ENCODE measurements at places on chromosomes 5 and 9.

GRCh38 chr5:40446910-40447309 lies 232.8 kb upstream of the PTGER4 start:
- DNase-seq: no peak

DNA sequence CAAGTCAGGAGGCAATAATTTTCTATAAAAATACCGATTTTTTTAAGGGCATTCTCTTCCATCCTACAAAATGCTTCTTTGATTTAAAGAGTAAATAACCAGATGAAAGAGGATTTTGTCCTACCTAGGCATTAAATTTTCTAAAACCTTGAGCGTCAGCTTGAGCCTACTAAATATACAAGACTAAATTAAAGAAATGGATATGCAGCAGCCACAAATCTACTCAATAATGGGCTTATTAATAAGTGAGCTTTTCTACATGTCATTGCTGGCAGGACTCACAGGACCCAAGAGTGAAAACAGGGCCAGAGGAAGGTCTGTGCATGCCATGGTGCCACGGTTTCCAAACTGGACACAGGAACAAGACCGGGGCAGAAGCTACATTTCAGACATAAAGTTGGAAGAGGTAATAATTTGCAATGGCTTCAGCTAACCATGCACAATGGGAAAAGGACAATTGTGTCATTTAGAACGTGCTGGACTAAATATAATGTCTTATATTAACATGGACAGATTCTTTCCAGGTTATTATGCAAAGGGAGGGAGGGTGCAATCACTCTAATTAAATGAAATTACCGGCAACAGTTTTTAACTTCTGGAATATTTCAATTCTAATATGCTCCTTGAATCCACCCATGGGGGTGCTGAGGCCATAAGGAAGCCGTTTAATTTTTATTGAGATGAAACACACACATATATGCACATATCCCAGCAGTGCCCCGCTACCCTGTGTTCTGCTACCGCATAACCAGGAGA lies 5.2 kb downstream of the WHRN start:
- DNase-seq: no peak

- DNase-seq: no peak
These were observed 210.7 kb upstream of the DMRT1 start for GRCh38 chr9:630817-631216.

- peak; percentile 17 for DNase-seq
These were observed 39.3 kb downstream of the NR2F1 start for GRCh38 chr5:93622240-93622885.

DNA sequence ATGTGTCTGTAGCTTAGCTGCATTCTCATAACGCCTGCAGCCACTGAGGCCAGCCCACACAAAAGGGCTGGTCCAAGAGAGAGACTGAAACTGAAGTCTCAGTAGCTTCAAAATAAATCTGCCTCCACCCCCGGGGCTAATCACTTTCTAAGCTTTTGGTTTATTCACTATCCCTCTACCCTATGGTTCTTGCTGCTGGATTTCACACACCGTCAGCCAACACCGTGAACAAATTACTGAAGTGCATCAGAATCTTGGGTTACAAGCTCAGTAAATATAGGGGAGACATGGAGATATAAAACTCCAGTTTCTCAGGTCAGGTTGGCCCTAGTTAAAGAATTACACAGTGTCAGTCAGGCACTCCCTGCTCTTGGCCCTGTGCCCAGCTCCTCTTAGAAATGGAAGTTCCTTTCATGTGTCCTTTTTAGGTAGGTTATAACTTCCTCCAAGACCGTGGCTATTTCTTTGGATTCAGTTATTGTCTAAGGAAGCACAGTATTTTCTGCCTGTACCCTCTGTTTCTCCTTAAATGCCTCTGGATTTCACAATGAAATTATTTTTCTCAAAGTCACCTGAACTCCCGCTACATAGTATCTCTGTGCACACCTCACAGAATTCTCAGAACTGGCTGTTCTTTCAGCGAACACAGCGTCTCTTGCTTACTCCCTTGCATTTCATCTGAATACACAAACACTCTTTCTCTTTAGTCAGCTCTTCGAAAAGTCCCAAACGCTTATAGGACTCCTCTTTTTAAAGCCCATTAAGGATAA lies 112.5 kb downstream of the FAM174A start:
- no peak for DNase-seq

DNA sequence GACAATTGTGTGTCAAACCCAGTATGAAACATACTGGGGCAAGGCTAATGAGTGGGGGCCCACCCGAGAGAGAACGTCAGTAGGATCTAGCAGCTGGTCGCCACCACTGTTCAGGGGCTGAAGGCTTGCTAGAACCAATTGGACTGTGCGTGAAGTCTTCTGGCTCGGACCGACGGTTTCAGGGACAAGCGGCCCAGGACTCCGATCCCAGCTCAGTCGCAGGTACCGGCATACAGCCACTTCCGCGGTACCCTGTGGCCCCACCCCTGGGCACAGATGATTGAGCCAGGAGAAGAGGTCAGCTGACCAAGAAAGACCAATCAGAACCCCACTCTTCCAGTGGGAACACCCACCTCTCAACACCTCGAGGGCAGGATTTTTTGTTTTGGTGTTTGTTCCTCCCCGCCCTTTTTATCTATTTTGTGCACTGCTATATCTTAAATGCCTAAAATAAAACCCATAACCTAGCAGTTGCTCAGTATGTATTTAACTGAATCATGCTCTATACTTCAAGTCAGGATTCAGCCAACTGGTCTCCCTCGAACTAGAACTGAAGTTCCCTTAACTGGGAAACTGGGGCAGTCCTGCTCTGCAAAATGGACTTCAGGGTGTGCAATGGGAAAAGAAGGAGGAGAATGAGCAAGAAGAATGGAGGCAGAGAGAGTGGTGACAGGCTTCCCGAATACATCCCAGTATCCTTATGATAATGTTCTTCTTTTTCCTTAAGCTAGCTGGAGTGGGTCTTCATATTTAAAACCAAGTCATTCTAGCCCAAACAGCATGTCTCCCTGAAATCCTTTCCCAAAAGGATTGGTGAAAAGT lies 21.1 kb upstream of the CPEB4 start:
- DNase-seq: peak; percentile 77

DNA sequence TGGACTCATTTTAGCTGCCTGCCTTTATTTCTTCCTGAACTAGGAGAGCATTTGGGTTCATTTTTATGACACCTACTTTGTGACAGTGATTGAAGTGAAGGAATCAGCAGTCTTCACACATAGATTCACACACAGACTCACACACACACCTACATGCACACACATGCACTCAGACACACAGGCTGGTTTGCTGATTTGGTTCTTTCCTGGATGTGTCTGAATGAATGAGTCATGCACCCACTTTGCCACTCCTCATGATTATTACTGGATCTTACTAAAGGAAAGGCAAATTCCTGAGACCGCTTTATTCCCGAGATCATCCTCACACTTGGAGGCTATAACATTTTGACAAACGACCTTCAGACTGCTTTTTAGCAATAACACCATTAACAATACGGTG lies 529.5 kb downstream of the AGTPBP1 start:
- no peak for DNase-seq

- DNase-seq: no peak
These were observed 704 bp upstream of the LHX6 start for GRCh38 chr9:122229485-122229837.

Data from C1 segment of cervical spinal cord (tissue), 14 donors.